NCI-H2171 treated with DMSO at 0.1 percent for 48 hours (cell line): ENCODE measurements at places on chromosomes 6 and 20.

DNA sequence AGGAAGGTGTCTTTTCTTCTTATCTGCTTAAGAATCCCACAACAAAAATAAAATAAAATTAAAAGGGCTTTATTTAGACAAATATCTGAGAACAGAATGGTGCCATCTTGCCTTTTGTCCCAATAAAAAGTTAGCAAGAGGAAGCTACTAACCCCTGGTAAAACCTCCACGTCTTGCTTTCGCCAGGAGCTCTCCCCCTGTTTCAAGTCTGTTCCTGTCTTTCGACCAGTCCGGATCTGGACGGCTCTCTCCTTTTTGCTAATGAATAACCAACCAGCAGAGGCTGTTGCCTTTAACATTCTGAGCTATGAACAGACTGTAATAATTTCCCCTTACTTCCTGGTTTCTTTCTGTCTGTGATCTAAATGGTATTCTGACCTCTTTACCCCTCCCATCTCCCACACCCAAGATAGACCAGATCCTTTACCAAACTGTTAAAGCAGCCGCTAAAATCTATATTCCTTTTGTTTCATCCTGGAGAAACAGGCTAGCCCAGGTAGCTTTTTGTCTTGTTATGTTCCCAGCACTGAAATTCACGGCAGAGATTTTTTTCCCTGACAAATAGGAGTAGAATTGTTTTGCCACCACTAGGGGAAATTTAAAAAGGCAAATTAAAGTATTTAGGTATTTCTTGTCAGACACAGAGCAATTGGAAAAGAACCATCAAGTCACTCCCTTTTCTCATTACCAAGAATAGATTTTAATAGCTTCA is at the start of gene FRK:
TSS of gene FRK (minus strand) at position 320 of the 712 bp plus-strand sequence. CDS start 580 bp downstream, outside the sequence.
- no peak for DNase-seq

DNA sequence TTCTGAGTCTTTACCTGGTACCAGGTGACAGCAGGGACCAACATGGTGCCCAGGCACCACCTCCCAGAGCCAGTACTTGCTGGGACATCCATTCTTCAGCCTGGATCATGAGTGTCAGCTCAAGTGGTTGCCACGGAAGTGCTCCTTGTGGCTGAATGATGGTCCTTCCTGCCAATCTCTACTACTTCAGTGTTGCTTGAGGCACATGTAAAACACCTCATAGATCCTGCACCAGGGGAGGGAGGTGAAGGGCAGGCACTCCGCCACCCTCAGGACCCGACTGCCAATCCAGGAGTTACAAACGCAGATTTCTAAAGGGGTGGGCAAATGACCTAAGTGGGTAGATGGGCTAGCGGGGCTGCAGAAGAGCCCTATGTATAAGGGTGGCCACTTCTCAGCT is 226.0 kb downstream of the PREX1 start:
- DNase-seq: no peak

DNA sequence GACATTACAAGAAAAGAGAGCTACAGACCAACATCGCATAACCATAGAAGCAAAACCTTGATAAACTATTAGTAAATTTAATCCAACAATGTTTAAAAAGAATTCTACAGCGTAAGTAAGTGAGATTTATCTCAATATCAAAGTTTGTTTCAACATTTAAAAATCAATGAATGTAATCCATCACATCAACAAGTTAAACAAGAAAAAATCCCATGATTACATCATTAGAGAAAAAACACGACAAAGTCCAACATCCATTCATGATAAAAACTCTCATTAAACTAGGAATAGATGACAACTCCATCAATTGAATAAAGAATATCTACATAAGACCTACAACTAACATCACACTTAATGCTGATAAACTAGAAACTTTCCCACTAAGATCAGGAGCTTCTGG is 239.0 kb upstream of the GGTLC1 start:
- no peak for DNase-seq

GRCh38 chr20:61437280-61438206 is 185.5 kb downstream of the CDH4 start:
- DNase-seq: no peak

GRCh38 chr6:40328986-40329545 is 258.1 kb downstream of the LRFN2 start:
- no peak for DNase-seq

DNA sequence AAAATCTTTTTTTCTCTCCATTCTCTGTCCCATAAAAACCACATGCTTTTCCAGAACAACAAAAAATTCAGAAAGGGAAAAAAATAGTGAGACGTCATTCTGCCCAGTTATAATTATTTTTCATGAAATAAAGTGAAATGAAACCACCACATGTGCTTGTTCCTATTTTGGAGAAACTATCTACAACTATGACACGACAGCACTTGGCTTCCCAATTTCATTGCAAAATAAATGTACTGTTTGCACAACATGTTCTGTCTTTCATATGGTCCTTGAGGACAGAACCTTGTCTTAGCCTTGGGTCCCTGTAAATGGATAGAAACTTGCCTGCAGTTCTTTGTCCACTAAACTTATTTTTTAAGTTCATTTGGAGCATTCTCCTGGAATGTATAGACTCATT is 5.6 kb upstream of the MAN1A1 start:
- DNase-seq: no peak

GRCh38 chr20:2795451-2795850 is 5.0 kb downstream of the CPXM1 start:
- no peak for DNase-seq

DNA sequence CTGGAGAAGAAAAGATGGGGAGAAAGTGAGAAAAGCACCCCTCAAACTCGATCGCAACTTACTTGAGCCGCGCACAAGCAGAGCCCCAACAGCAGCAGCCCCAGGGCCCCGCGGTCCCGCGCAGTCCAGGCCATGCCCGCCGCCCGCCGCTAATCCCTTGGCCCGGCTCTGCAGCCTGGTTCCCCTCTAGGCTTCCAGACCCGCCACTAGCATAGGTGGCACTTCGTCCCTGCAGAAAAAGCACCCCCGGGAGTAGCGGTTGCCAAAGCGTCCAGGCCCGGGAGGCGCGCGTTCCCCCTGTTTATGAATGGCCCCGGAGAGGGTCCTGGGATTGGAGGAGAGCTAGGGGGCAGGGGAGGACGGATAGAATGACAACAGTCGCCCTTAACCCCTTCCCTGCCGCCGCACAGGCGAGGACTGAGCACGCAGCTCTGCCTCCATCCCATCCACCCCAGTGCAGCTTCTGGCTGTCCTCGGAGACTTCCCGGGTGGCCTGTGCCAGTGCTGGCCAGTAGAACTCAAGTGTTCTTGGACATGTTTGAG is 19.9 kb downstream of the COL9A1 start:
- DNase-seq: no peak

GRCh38 chr20:58077282-58077681 is 151.2 kb downstream of the ANKRD60 start:
- DNase-seq: no peak

GRCh38 chr20:51810155-51811041 is 8.1 kb upstream of the SALL4 start:
- DNase-seq: no peak

DNA sequence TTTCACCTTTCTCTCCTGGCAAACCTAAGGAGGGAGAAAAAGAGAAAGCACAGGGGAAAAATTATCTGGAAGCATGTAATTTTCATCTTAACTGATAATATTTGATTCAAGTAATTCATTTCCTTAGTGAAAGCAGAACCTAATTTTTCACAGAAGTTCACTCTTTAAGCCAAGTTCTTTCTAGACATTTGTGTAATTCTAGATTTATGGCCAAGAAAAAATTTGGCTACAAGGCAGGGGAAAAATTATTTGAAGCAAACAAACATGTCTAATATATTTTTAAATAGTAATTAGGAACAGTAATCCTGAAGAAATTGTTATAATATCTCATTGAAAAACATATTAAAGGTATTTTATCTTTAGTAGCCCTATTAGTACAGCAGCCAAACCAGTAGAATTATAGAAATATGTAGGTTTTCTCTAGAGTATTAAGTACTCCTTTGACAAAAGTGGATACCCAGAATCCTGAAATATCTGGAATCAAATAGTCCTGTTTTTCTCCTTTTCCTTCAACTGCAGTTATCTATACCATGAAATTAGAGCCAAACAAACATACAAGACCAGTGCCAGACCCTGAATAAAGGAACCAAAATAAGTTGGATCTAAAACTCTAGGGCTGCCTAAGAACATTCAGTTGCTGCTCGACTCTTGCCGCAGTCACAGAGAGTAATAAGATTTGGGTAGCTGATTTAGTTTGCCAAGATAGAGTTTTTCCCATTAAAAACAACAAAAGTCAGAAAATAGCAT is 116.5 kb downstream of the COL12A1 start:
- DNase-seq: no peak

DNA sequence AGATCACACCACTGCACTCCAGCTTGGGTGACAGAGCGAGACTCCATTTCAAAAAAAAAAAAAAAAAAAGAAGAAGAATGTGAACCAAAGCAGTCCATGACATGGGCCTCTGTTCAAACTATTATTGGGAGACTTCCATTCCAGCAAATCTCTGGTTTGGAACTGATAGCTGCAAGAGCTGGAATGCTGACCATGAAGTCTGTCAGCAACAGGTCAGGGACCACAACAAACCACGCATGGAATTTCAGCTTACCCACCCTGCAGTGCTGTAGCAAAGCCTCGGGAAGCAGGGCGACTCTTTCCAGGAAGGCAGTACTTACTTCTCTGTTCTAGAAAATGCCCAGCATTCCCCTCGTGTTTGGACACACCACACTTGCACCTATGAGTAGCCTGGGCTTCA is 34.1 kb upstream of the TBC1D7 start:
- DNase-seq: no peak

- no peak for DNase-seq
Observed at GRCh38 chr6:16568128-16568527, 193.1 kb downstream of the ATXN1 start.

- DNase-seq: no peak
Observed at GRCh38 chr20:57387945-57388371, 3.2 kb upstream of the RBM38 start.

GRCh38 chr6:79635232-79635543 is 4.1 kb downstream of the SH3BGRL2 start:
- DNase-seq: no peak

DNA sequence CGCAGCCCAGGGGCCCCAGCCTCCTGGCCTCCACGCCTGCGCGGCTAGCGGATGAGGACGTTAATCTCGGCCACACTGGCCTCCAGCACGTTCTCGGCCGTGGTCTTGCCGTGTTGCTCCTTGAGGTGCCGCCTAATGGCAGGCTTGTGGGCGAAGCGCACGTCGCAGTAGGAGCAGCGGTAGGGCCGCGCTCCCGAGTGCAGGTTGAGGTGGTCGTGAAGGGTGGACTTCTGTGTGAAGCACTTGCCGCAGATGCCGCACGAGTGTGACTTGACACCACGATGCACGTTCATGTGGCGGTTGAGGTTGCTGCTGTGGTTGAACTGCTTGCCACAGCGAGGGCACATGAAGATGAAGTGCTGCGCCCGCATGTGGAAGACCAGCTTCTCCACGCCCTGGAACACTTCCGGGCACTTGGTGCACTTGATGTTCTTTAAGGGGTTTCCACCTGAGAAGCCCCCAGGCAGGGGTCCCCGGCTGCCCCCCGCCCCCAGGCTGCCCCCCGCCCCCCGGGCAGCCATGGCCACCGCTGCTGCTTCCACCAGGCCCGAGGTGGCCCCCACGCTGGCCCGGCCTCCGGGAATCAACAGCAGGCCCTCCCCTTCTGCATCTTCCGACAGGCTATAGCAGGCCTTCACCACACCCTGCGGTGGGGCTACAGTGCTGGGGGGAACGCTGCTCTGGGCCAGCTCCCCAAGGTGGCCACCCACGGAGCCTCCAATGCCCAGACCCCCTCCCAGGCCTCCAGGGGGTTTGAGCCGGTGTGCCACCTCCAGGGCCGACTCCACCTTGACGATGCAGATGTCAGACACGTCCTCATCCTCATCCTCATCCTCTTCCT is 1.8 kb downstream of the ZBTB12 start:
- DNase-seq: no peak

DNA sequence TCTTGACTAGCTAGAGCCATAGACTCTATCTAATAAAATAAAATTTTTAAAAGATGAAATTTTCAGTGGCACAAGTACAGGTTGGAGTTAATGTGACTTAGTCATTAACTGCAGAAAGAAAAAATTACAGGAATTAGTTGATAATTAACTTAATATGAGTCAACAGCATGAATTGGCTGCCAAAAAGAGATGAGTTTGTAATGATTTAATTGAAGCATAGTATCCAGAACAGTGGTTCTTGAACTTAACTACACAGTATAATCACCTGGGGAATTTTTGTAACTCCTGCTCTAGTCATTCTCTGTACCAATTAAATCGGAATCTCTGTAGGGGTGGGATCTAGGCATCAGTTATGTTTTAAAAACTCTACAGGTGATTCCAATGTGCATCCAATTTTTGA is 46.3 kb upstream of the HMGN3 start:
- no peak for DNase-seq

DNA sequence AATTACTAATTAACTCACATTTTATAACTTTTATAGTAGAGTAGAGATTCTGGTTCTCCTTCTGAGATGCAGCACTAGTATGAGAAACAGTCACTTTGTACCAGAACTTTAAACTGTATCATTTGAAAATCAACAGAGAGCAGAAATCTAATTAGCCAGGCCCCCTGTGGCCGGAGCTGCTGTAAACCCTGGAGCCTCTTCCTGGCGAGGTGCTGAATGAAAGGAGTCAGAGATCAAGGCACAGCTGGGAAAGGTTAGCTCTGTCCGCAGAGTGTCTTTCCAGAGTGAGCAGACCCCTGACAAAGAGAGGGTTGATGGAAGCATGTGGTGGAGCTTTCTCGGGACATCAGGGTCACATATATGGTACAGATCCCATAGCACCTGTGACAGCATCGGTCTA is 703.8 kb downstream of the RFPL4B start:
- DNase-seq: no peak

GRCh38 chr6:112626468-112627082 is 279.4 kb downstream of the RFPL4B start:
- no peak for DNase-seq

GRCh38 chr20:61760321-61760720 is 305.4 kb downstream of the TAF4 start:
- no peak for DNase-seq

DNA sequence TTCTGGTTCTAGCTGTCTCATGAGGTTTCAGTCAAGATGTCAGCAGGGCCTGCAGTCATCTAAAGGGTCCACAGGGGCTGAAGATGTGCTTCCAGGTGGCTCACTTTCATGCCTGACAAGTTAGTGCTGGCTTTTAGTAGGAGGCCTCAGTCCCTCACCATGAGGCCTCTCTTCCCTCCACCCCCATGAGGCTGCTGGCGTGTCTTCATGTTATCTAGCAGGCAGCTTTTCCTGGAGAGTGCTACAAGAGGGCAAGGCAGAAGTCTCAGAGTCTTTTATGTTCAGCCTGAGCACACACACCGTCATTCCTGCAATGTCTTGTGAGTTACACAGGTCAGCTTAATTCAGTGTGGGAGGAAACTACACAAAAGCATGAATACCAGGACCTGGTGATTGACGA is 769.9 kb downstream of the HDGFL1 start:
- no peak for DNase-seq

- DNase-seq: no peak
Observed at GRCh38 chr6:30378290-30378937, 33.5 kb downstream of the RPP21 start.
